ENCODE measurements at places on chromosomes 7 and 10.

GRCh38 chr7:105794741-105795729 is 81.4 kb downstream of the ATXN7L1 start:
- DNase-seq = no peak

DNA sequence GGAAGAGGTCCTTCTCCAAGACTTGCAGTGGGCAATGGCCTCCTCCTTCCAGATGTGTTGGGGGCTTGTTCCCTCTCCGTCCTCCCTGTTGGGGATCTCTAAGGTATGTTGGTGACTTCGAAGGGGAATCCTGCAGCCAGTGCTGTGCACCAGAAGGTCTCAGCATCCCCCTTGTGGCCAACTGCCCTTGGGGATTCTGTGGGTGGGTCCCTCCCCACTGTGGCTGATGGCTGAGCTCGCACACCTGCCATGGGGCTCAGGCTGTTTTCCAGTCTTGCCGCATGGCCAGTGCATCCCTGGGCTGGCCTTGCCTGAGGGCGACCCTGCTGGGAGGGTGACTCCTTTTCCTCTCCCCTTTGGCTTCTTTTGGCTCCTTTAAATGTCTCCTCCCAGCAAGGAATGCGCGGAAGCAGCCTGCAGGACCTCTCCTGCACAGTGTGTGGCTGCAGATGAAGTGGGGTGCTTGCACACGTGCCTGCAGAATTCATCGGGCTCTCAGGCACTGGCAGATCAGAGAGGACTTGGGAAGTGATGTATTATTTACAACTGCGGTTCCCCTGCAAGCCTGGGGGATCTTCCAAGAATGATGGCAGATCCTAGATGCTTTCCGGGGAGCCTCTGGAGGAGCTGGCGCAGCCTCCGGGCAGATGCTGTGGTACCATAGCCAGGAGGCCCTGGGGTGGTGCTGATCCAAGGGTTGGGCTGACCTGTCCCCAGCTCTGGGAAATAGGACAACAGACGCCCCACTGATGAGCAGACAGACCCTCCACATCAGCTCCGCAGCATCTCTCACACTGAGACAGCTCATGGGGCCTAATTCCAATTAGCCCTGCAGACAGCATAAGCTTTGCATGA is 410.0 kb downstream of the TCERG1L start:
- no peak for DNase-seq

- DNase-seq = no peak
Observed at GRCh38 chr7:70720191-70720873, 411.6 kb upstream of the GALNT17 start.

GRCh38 chr7:43248961-43249822 is 136.7 kb downstream of the HECW1 start:
- no peak for DNase-seq

GRCh38 chr10:77036993-77037734 is 600.4 kb downstream of the KCNMA1 start:
- DNase-seq = no peak

DNA sequence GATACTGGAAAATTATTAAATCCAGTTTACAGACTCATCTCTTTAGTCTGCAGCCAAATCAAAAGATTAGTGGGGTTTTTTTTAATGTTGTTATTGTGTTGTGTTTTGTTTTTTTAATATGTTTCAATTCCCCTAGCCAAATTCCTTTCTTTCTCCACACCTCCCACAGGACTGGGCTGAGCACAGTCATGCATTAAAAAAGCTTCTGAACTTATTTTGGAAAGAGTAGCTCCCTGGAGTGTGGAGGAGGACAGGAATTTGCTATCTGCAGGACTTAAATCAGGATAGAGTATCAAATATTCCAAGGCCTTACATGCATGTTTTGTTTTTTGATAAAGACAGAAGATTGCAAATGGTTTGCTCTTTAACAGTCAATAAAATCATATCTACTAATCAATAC is 90.7 kb downstream of the GNAI1 start:
- DNase-seq = no peak

- DNase-seq = no peak
Observed at GRCh38 chr10:8054494-8055407, at the start of gene GATA3. Gene GATA3, plus strand, starts transcription at chr10:8054688. Its CDS starts 968 bp downstream, at chr10:8055656.

GRCh38 chr10:91215384-91215783 is 5.1 kb upstream of the PCGF5 start:
- no peak for DNase-seq
